ENCODE measurements at places on chromosomes 4 and X. TPM values are rescaled to one million over a fixed set of nuclear protein-coding genes. Genes with fewer than 3 reads are reported as not detected.

The PCDH10 gene
- not detected for total RNA-seq

The CASK gene
- 157 TPM for total RNA-seq

- no peak for DNase-seq
Measured at GRCh38 chr4:180923486-180923885, 1319.7 kb upstream of the TENM3 start.

DNA sequence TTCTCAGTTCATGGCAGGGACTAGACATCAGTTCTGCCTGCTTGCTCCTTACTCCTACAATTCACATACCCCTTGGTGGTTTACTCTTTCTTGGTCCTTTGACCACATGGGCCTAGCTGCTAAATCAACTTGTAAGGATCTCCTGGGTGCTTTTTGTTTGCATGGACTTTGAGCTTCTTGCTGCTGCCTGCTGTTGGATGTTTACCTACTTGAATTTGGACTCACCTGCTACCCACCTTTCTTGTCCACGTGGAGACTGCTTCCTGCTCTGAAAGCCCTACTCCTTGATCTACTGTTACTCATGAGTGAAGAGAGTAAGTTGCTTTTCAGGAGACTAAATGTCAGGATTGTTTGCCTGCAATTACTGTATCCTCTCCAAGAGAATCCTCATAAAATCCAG, 15.2 kb upstream of the ARHGAP24 start:
- no peak for DNase-seq

GRCh38 chr4:56976837-56977320, 527 bp downstream of the NOA1 start:
- peak; percentile 70 for DNase-seq

The RADX gene
- total RNA-seq = 4.3 TPM

The TEX13D gene
- not detected for total RNA-seq

DNA sequence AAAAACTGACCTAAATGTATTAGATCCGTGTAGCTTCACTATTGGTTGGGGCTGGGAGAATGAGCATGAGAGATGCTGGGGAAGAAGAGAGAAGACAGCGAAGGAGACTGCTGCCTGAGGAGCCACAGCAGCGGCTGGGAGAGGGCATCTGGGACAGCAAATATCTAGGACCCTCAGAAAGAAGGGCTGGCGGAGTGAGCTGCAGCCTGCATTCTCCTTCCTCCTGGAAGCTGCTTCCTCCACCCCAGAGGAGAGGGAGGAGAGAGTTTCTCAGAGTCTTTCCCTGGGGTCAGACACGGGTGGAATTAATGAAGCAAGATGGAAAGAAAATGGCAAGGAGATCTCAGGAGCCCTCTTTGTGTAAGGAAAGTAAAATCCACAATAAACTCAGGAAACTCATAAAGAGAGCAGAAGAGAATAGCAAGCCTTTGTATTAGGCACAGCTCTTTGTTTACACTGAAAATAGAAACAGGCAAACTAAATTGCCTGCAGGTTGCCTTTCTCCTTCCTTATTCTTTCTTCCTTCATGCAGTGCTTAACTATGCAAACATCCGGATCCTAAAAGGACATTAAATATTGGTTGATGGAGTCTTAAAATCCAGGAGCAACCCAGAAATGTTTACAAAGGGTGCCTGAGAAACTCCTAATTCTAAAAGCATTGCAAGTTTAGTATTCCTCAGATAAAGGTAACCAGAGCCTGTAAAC, 130.3 kb upstream of the GALNT7 start:
- DNase-seq = no peak

The MAGEC1 gene
- total RNA-seq = not detected

- DNase-seq = no peak
Measured at GRCh38 chr4:36651253-36651652, 369.8 kb downstream of the DTHD1 start.

DNA sequence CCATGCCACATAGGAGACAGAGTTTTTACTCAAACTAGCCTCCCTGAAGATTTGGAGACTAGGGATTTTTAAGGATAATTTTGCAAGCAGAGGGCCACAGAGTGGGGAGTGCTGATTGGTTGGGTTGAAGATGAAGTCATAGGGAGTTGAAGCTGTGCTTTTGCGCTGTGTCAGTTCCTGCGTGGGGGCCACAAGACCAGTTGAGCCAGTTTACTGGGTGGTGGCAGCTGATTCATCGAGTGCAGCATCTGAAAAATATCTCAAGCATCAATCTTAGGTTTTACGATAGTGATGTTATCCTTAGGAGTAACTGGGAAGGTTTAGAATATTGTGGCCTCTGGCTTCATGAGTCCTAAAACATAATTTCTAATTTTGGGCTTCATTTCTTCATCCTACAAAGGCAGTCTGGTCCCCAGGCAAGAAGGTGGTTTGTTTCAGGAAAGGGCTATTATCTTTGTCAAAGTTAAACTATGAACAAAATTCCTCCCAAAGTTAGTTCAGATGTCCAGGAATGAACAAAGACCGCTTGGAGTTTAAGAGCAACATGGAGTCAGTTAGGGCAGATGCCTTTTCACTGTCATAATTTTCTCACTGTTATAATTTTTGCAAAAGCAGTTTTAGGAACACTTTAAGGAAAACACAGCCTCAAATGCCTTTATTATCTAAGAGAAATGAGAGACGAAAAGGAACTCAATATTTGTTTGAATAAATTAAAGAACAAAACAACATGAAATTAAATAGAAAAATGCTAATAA, 960.8 kb upstream of the PRKX start:
- DNase-seq = peak; percentile 38

DNA sequence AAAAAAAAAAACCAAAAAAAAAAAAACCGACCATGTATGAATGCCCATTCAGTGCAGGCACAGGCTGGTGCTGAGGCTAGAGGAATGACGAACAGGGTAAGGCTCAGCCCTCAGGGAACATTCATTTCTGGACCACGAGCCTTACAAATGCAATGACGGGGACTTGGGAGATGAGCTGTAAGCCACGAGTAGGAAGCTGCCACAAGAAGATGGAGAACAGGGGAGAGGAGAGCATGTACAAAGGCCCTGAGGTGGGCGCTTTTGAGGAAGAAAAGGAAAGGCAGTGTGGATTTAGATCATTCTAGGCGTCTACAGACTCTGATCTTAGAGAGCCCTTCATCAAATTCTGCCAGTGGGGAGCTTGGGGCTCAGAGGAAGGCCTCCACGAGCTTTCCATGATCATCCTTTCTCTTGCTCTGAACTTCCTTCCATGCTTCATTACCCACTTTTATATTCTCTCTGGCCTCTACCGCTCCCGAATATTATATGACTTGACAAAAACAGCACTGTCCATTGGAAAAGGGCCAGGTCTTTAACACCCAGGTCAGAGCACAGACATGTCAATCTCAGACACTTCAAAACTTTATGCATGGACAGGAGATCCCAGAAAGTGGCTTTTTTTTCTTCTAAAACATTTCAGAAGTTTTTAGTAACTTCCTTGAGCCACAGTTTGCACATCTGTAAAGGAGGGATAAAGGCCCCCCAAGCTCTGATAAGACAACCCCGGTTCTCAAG, 3.3 kb upstream of the ZNF518B start:
- DNase-seq = no peak

The RTL9 gene
- not detected for total RNA-seq

DNA sequence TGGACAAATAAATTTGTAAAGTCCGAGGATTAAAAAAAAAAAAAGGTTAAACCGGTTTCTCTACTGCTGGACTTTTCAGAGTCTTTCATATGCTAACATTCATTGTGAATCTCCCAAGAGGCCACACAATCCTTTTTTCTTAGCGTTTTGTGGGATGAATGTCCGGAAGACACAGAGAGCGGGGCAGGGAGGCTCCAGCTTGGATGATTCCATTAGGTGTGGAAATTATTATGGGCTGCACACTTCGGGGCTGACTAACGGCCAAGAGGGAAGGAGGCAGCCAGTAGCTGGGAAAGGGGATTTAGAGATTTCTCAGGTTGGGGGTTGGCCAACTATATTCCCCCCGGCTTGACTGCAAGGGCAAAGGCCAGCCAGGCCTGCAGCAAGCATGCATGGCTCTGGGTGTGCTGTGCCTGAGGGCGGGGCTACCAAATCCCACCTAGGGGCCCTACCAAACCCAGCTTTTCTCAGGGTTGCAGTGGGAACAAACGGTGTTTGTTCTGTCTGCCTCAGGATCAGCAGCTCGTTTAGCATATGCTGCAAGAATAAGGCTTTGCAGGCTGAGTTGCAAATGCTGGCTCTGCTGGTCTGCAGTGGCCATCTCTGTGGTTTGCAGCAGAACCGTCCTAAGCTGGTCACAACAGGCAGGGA, 28.6 kb downstream of the NYX start:
- no peak for DNase-seq

GRCh38 chr4:43243433-43244116, 351.1 kb downstream of the GRXCR1 start:
- DNase-seq = no peak

DNA sequence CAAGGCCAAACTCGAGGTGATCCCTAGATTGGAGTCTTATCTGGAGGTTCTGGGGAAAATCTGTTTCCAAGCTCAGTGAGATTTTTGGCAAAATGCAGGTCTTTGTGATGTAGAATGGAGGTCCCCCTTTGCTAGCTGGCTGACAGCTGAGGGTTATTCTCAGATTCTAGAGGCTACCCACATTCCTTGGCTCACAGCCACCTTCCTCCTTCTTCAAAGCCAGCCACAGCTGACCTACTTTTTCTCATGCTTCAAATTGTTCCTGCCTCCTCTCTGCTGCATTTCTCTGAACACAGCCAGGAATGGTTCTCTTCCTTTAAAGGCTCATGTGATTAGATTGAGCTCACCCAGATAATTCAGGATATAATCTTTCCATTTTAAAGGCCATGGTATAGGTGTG, 86.9 kb downstream of the VCX3A start:
- no peak for DNase-seq

DNA sequence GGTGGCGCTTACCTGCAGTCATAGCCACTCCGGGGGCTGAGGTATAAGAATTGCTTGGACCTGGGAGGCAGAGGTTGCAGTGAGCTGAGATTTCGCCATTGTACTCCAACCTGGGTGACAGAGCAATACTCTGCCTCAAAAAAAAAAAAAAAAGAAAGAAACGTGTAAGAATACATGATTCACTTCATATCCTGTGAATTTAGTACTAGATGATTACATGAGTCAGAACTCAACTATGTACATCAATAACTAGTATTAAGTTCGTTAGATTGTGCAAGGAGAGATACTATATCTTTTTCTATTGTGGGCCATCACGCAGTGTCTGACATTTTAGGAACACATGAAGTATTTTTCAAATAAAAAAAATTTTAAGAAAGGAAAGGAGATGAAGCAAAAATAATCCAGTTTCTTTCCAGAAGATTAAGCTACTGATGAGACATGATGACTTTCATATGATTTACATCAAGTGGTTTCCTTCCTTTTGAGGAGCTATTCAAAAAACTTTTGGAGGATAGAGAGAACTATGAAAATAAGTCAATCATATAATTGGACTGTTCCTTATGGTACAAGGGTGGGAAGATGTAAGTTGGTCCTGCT, 64.7 kb upstream of the EXOC1L start:
- DNase-seq = peak; percentile 4

GRCh38 chr4:38111024-38111423, 150.8 kb downstream of the PTTG2 start:
- DNase-seq = no peak

DNA sequence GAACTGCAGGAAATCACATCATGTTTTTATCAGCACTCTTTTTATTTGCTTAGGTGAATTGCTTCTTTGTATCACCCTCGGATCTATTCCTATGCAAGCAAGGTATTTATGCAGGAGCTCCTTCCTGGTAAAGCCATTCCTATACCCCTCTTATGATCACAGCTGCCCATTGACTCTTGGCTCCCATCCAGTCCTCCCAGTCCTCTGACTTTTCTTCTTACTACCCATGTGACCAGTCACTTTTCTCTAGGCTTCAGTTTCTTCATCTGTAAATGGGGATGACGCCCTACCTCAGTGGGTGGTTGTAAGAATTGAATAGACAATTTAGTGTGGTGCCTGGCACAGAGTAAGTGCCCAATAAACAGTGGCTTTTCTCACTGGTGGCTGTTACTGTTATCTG, 144.9 kb downstream of the FHIP1A start:
- DNase-seq = peak; percentile 44

DNA sequence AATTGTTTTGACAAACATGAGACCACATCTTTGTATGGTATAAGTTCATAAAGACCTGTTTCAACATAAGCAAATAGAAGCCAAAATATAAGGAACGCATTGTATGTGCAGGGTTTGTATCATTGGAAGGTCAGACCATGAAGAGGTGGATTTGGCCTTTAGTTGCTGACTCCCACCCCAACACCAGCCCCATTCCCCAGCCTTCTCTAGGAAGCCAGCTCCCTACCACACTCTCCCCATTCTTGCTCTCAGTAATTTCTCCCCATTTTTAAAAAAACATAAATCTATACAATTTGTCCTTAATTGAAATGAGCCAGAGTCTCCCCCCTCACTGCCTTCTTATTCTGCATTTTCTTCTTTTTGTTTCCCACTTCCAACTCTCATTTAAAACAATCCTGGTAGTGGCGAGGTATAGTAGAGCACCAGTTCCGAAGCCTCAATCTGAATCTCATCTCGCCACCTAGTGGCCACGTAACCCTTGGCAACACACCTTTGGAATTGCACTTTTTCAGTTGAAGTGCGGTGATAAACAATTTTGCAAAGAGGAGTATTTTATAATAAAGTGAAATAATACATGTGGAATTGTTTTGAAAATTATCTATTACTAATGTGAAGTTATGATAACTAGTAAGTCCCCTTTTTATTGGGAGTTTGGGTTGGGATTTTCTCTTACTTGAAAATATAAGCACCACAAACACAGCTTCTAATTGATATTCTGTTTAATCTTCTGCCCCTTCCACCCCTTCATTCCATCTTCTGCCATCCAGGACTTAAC, 126.6 kb downstream of the ASB9 start:
- DNase-seq = peak; percentile 56

DNA sequence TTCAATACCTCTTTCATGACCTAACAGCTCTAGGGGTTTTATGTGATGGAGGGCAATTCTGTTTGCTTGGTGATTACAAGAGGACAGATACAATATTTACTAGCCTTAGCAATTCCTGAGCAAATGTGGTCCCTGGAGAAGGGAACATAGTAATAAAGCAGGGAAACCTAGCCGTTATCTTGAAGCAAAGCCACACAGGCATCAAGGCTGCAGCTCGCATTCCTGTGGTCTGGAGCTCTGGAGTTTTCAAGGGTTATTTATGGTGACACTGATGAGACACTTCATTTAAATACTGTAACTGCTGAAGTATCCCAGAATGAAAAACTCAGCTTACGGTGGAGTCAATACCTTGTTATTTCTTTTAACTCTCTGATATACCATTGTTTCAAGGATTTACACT, 66.8 kb downstream of the AFF2 start:
- DNase-seq = no peak

- no peak for DNase-seq
Measured at GRCh38 chr4:142832022-142832421, 14.1 kb downstream of the INPP4B start.

DNA sequence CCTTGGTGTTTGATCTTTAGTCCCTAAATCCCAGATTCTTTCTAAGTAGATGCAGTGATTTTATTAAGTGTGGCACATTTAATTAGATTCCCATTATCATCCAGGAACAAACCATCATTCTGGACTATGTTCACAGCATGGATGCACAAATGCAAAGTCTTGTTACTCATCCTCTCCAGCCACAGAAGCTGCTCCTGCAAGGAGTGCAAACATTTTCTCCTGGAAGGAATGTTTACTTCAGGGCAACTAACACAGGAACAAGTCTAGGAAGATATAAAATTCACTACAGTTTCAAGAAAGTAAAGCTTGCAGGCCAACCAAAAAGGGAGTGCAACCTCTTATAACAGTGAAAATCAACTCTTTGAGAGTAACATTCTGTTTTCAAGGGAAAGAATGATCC, 106.0 kb downstream of the IQCM start:
- DNase-seq = no peak

The ITM2A gene
- 25.7 TPM for total RNA-seq

Data from Calu3 (cell line).